ENCODE measurements at places on chromosomes 7 and 10. TPM values are rescaled to one million over a fixed set of nuclear protein-coding genes. Genes with fewer than 3 reads are reported as not detected.

The FAM24B gene
- 2.3 TPM for total RNA-seq

DNA sequence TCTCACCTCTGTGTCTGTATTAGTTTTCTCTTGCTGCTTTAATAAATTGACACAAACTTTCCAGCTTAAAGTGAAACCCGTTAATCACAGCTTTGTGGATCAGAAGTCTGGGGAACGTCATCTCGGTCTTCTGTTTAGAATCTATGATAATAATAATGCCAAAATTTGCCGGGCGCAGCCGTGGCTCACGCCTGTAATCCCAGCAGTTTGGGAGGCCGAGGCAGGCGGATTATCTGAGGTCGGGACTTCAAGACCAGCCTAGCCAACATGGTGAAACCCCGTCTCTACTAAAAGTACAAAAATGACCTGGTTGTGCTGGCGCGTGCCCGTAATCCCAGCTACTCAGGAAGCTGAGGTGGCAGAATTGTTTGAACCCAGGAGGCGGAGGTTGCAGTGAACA is 8.8 kb upstream of the ZPBP start:
- H3K27me3 ChIP-seq: no peaks in the 10 kb centered on the region
- DNase-seq: no peak
- H3K36me3 ChIP-seq: no peaks in the 10 kb centered on the region

DNA sequence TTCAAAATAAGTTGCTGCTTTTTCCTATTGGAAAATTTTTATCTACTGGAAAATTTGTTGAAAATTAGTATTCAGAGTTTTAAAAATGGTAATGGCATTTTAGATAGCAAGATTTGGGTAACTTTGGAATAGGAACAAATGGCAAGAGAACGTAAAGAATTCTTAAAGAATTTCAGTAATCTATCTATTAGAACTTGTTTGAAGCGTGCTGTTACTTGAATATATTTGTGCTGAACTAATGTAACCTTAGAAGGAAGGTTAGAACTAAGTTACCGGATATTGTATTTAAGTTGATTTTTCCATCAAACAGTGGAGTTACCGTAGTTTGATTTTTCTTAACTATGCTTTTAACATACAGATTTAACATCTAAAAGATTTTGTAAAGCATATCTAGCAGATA is 25.9 kb downstream of the SEPTIN7 start:
- no peak overlapping the region for H3K4me3 ChIP-seq
- no peak for DNase-seq
- H3K27ac ChIP-seq: no peak overlapping the region
- H3K4me1 ChIP-seq: peaks cover 5% of the 10 kb centered on the region
- H3K27me3 ChIP-seq: no peaks in the 10 kb centered on the region
- H3K36me3 ChIP-seq: no peaks in the 10 kb centered on the region

GRCh38 chr10:130345728-130346127 is 209.5 kb downstream of the GLRX3 start:
- no peak overlapping the region for H3K4me3 ChIP-seq
- no peaks in the 10 kb centered on the region for H3K4me1 ChIP-seq
- H3K27ac ChIP-seq: no peak overlapping the region

- DNase-seq: no peak
- no peak overlapping the region for H3K4me3 ChIP-seq
- H3K27me3 ChIP-seq: no peaks in the 10 kb centered on the region
- H3K36me3 ChIP-seq: no peaks in the 10 kb centered on the region
- H3K4me1 ChIP-seq: no peaks in the 10 kb centered on the region
- H3K27ac ChIP-seq: no peak overlapping the region
These were observed 530.6 kb downstream of the ANKRD7 start for GRCh38 chr7:118755067-118755625.

GRCh38 chr7:45190406-45191165 is 33.0 kb downstream of the RAMP3 start:
- no peak overlapping the region for H3K4me3 ChIP-seq
- no peaks in the 10 kb centered on the region for H3K36me3 ChIP-seq
- H3K27me3 ChIP-seq: no peaks in the 10 kb centered on the region
- no peak for DNase-seq
- no peak overlapping the region for H3K27ac ChIP-seq
- H3K4me1 ChIP-seq: no peaks in the 10 kb centered on the region

GRCh38 chr7:72335561-72336381 is 76.4 kb downstream of the CALN1 start:
- H3K27me3 ChIP-seq: no peaks in the 10 kb centered on the region
- H3K27ac ChIP-seq: no peak overlapping the region
- no peaks in the 10 kb centered on the region for H3K36me3 ChIP-seq
- no peak overlapping the region for H3K4me3 ChIP-seq
- no peak for DNase-seq

GRCh38 chr7:16204953-16205352 is 216.4 kb downstream of the CRPPA start:
- no peaks in the 10 kb centered on the region for H3K36me3 ChIP-seq
- no peaks in the 10 kb centered on the region for H3K27me3 ChIP-seq
- H3K4me1 ChIP-seq: no peaks in the 10 kb centered on the region
- H3K4me3 ChIP-seq: no peak overlapping the region
- H3K27ac ChIP-seq: no peak overlapping the region
- DNase-seq: no peak

DNA sequence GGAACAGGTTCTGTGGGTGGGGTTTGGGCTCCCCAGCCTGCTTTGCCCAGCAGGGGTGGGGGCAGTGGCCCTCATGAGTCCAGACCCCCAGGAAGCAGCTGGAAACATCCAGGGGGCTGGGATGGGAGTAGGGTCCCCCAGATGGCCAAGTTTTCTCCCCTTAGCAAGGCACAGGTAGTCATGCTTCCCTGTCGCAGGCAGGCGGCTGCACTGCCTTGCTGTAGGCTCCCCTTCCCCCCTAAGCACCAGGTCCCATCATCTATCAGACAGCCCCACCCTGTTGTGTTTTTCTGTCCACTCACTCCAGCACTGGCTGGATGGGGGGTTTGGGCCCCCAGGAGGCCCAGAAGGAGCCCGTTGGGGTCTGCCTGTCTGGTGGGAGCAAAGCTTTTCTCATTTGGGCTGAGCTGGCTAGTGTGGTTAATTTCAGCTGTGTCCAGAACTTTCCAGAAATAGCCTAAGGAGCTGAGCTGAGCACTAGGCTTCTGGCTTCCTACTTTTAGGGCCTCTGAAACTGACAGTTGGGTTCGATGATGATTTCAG is 7.9 kb downstream of the BRI3 start:
- H3K27me3 ChIP-seq: no peaks in the 10 kb centered on the region
- peaks cover 39% of the 10 kb centered on the region for H3K4me1 ChIP-seq
- H3K4me3 ChIP-seq: no peak overlapping the region
- no peaks in the 10 kb centered on the region for H3K36me3 ChIP-seq
- no peak overlapping the region for H3K27ac ChIP-seq

DNA sequence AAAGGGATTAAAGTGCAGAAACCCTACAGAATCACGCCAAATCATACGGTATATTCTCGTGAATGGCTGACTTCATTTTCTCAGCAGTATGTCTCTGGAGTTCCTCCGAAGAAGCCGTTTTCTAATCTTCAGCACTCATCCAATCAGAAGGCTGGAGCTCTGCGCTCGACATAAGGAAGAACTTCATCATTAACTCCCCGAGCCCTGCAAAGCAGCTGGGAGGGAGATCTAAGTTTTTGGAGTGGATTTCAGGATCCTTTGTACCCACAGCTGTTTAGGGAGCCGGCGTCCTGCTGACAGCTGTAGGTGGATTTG is 40.7 kb upstream of the SDK1 start:
- DNase-seq: peak; percentile 41
- H3K4me1 ChIP-seq: no peaks in the 10 kb centered on the region
- H3K27me3 ChIP-seq: no peaks in the 10 kb centered on the region
- no peaks in the 10 kb centered on the region for H3K36me3 ChIP-seq
- H3K27ac ChIP-seq: peak overlapping the region; percentile 79

All from uterus (tissue), 4 donors.